ENCODE measurements at places on chromosomes 7 and 10.

DNA sequence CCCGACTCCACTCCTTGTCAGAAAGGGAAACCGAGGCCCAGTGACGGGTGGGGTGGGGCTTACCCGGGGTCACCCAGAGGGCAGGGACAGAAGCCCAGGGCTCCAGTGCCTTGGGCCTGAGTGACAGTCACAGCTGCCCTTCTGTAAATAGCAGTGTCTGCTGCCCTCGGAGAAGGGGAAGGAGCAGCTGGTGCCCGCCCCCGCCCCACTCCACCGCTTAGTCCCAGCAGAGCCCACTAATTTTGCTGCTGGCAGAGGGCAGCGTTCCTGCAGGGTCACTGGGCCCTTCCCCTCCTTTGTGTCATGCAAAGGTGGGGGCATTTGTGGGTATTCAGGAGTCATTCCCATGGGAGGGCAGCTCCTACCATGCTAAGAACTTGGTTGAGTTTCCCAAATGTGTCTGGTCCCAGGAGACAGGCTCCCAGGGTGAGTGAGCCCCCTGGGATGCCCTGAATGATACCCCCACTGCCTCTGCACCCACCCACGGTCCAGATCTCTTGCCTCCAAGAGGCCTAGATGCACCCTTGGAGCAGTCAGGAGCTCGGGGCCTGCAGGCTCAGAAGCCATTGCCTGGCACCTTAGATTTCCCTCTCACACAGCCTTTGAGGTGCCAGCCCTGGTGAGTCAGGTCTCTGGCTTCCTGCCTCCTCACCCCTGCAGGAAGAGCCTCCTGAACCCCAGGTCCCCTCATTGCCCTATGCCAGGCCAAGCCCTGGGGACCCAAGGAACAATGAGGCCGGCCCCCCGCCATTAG, 17.2 kb downstream of the SH2B2 start:
- no peak for DNase-seq

DNA sequence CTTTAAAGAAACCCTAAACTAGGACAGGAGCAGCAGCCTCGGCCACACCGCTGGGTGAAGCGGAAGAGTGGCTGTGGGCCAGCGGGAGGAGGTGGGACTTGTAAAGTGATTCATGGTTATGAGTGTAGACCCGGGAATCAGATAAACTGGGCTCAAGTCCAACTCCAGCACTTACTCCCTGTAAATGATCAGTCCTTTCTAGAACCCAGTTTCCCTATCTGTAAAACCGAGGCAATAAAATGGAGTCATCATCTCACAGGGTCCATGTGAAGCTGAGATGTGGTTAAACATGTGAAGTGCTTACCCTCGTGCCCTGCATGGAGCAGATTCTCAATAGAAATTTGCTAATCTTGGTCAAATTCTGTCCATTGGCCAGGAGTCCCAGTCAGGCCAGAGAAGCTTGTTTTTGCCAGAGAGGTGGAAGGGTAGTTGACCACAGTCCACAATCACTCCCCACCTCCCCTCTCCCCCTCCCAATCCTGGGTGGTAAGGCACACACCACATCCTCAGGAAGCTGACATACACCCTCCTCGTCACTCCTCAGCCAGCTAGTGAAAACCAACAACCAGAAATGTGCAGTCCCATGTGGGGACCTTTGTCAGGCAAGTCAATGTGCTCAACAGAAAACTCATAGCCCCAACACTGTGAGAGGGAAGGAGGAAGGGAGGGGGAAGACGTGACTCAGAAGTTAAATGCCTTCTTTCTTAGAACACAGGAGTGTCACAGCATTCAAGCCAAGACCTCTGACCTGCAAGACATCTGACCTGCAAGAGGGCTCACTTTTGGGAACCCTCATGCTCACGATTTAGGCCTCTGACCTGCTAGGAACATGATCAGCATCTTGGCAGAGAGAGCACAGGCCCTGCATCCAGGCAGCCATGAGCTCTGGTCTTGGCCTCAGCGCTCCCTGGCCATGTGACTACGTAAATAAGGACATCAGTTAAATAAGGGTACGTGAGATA, 145.1 kb downstream of the PLXNA4 start:
- DNase-seq, result peak; percentile 12

- DNase-seq, result no peak
Measured at GRCh38 chr7:103348452-103348851, 1.0 kb downstream of the PSMC2 start.

DNA sequence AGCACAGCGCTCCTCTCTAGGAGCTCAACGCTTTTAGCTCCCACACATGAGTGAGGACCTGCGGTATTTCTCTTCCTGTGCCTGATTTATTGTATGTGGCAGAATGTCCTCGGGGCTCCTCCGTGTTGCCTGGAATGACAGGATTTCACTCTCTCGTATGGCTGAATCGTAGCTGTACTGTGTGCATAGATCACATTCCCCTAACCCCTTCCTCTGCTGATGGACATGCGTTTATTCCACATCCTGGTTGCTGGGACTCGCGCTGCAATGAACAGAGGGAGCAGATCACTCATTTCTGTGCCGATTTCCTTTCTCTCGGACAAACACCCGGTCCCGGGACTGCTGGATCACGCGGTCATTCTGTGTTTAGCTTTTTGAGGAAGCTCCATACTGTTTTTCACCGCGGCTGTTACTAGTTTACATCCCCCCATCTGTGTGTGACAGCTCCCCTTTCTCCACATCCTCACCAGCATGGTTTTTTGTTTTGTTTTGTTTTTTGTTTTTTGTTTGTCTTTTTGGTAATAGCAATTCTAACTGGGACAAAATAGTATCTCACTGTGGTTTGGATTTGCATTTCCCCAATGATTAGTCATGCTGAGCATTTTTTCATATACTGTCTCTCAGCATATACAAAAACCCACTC, 76.3 kb downstream of the FOXL3 start:
- no peak for DNase-seq

- no peak for DNase-seq
Measured at GRCh38 chr10:124249812-124250432, 156.5 kb upstream of the CHST15 start.

DNA sequence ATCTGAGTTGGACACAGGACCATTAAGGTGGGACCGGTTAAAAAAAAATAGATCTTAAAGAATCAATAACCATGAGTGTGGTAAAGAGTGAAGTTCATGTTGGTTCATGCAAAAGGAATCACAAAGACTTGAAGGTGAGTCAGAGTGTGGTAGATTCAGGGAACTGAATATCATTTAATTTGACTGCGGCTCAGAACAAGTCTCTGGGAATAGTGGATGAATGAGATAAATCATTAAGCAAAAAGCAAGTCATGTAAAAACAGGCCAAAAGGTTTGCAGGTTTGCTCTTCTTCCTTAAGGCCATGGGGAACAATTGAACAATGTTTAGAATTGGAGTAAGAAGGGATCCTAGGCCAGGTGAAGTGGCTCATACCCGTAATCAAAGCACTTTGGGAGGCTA, 385.8 kb downstream of the ETV1 start:
- no peak for DNase-seq

DNA sequence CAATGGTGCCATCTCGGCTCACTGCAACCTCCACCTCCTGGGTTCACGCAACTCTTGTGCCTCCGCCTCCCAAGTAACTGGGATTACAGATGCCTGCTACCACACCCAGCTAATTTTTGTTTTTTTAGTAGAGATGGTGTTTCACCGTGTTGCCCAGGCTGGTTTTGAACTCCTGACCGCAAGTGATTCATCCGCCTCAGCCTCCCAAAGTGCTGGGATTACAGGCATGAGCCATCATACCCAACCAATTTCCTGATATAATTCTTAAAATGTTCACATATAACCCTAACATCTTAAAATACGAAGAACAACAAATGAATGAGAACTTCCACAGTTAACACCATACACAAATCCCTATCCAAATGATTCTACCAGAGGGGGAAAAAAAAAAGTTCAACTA, 31.2 kb downstream of the BAIAP2L1 start:
- DNase-seq, result no peak

DNA sequence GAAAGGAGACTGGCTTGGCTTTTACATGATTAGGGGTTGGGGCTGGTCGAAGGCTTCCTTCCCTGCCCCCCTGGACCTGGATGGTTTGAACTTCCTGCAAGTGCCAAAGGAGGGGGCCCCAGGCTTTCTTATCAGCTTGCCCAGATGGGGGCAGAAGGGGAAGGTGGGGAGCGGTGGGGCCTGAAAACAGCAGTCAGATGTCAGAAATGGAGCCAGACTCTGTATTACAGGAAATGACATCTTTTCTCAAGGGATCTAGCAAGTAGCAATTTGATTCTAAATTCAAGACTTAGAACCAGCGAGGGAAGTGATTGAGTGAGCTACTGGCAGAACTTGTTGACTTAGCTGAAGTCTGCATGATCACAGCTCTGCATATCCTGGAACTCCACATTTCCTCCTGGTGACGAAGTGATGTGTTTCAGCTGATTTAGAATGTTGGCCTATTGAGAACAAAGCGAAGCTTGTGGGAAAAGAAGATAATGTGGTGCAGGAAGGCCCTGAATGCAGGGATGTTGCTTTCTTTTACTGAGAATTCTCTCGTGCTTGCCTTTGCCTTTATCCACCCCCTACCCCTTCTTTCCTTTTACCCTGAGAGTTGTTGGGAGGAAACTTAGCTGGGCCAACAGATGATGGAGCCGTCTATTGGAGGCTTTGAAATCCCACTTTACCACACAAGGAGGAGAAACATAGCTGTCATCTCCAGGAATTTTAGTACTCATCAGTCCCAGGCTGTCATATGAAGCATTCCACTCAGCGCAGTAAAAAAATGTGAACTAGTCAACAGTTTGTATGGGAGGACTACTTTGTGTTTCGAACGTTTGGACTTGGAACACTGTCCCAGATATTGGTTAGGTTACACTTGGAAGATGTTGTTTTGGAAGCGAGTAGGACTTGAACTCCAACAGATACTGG, 43.2 kb downstream of the CCNY start:
- DNase-seq, result no peak

All from activated CD4-positive, alpha-beta T cell treated with anti-CD3 and anti-CD28 coated beads, Interleukin-2, amount 50 U/mL, for 4 hours (primary cell).